Heart right ventricle (tissue), 16 donors: ENCODE measurements at places on chromosomes 11 and 22. TPM values are rescaled to one million over a fixed set of nuclear protein-coding genes. Genes with fewer than 3 reads are reported as not detected.
A peak's percentile ranks its signal among the peaks of the same experiment; 100 is the strongest.

GRCh38 chr22:24146791-24147353, 34.4 kb upstream of the SUSD2 start:
- peak; percentile 45 for DNase-seq
- no peak overlapping the region for H3K4me3 ChIP-seq
- H3K27me3 ChIP-seq = no peaks in the 10 kb centered on the region
- H3K27ac ChIP-seq = peak overlapping the region; percentile 94

DNA sequence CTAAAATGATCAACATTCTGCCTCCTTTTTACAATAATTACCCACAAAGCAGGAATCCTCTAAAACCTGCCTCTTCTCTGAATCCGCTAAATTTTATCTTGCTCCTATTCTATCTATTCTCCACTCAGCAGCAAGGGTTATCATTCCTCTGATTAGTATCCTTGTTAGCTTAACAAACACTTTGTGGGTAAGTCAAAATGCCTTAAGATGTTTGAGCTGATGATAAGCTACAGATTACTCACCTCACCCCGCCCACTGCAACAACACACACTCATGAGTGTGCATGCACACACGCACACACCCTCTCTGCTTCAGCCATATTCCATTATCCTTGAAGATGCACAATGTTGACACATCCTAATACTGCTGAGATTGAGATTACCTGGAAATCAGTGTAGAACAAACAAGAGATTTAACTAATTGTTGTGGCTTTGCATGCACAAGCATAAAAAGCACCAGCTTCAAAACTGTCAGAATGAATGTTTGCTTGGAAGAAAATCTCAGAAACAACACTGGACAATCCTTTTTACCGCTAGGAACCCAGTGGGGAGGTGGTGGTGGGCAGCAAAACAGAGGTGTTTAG, 130.9 kb downstream of the BBOX1 start:
- no peak overlapping the region for H3K4me3 ChIP-seq
- no peak for DNase-seq
- no peaks in the 10 kb centered on the region for H3K36me3 ChIP-seq
- H3K27me3 ChIP-seq = no peaks in the 10 kb centered on the region
- H3K4me1 ChIP-seq = no peaks in the 10 kb centered on the region
- H3K27ac ChIP-seq = no peak overlapping the region

UPK3A gene
- polyA plus RNA-seq = 0.48 TPM

MUC2 gene
- polyA plus RNA-seq = not detected

TSSK2 gene
- 0.14 TPM for polyA plus RNA-seq

GRCh38 chr11:30446520-30446919, 123.6 kb downstream of the ARL14EP start:
- H3K36me3 ChIP-seq = no peaks in the 10 kb centered on the region
- H3K27ac ChIP-seq = no peak overlapping the region
- no peak overlapping the region for H3K4me3 ChIP-seq
- H3K4me1 ChIP-seq = peaks cover 12% of the 10 kb centered on the region

DNA sequence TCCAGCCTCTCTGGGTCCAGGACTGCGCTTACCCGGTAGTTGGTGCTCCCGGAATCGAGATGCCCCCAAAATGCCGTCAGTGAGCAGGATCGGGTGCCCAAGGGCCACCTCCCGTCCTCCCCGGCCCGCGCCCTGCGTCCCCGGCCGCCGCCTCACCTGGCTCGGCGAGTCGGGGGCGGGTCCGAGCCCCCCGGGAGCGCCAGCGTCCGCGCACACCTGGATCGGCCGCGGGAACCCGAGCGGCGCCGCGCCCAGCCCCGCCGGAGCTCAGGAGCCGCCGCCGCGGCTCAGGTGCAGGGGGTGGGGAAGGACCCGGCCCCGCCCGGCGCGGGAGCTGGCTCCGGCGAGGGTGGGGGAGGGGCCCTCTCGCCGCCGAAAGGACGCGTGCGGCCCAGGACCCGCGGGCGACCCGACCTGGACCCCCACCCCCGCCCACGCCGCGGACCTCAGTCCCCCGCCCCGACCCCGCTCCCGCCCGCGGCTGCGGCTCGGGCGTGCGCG, at the start of gene SHANK2:
SHANK2 (minus strand) TSS at position 309 of the 501 bp plus-strand sequence. CDS start 105,251 bp downstream, outside the sequence.
- peak within 1 kb of the TSS; percentile 30 for H3K4me3 ChIP-seq
- peaks cover 16% of the 10 kb centered on the region for H3K4me1 ChIP-seq
- H3K27ac ChIP-seq = no peak within 1 kb of the TSS

GRAMD1B gene
- 7.3 TPM for polyA plus RNA-seq

TEX12 gene
- polyA plus RNA-seq = 0.06 TPM

DNA sequence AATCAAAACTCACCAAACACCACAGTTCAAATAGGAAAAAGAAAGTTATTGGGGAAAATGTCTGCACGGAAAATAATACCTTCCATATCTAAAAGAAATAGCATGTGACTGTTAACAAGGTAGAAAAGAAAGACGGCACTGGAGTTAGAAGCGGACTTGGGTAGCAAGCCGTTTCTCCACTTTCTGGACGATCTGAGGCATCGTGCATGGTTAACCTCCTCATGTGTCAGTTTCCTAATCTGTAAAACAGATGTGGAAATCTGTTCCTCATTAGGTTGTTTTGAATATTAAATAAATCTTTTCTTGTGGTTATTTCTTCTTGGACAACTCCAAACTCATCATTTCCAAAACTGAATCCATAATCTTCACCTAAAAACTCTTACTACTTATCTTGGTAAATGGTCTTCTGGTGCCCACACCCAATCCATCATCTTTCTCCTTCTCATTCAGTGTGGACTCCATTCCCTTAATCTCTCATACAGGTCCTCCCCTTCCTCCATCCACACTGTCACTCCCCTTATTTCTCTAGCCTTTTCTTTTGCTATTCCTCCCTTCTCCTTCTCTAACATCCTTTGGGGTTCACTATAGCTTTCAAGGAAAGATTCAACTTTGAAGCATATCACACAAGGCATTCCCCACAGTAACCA, 53.5 kb downstream of the VSIG10L2 start:
- H3K36me3 ChIP-seq = no peaks in the 10 kb centered on the region
- H3K27me3 ChIP-seq = no peaks in the 10 kb centered on the region

GRCh38 chr11:109996060-109996459, 97.1 kb upstream of the ZC3H12C start:
- DNase-seq = no peak
- H3K4me1 ChIP-seq = peaks cover 9% of the 10 kb centered on the region
- H3K36me3 ChIP-seq = no peaks in the 10 kb centered on the region
- no peak overlapping the region for H3K27ac ChIP-seq

FZD4 gene
- polyA plus RNA-seq = 13.5 TPM

- H3K36me3 ChIP-seq = no peaks in the 10 kb centered on the region
- no peak overlapping the region for H3K27ac ChIP-seq
- no peak overlapping the region for H3K4me3 ChIP-seq
Measured at GRCh38 chr11:99571094-99571493, 550.3 kb downstream of the CNTN5 start.

GRCh38 chr11:66493130-66493529, 12.9 kb downstream of the DPP3 start:
- H3K27me3 ChIP-seq = no peaks in the 10 kb centered on the region
- no peak overlapping the region for H3K27ac ChIP-seq
- no peaks in the 10 kb centered on the region for H3K36me3 ChIP-seq
- no peaks in the 10 kb centered on the region for H3K4me1 ChIP-seq
- no peak for DNase-seq

APOBEC3C gene
- 9.8 TPM for polyA plus RNA-seq

DNA sequence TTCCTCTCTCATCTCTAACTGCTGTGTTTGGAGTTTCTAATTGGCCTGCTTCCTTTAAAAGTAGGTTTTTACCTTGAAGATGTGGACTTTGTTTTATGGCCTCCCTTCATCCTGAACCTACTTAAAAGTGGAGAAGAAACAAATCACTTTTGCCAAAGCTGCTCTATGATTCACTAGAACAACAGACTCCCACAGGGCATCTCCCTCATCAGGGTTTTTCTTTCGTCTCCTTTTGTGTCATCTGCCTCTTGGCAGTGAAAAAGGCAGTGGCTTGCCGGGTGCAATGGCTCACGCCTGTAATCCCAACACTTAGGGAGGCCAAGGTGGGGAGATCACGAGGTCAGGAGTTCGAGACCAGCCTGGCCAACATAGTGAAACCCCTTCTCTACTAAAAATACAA, 186.6 kb upstream of the MTNR1B start:
- no peaks in the 10 kb centered on the region for H3K4me1 ChIP-seq
- DNase-seq = no peak
- no peaks in the 10 kb centered on the region for H3K36me3 ChIP-seq
- no peaks in the 10 kb centered on the region for H3K27me3 ChIP-seq
- no peak overlapping the region for H3K4me3 ChIP-seq

GRCh38 chr11:75823415-75823814, 8.4 kb downstream of the UVRAG start:
- no peak overlapping the region for H3K4me3 ChIP-seq
- H3K36me3 ChIP-seq = peaks cover 6% of the 10 kb centered on the region
- no peaks in the 10 kb centered on the region for H3K27me3 ChIP-seq
- DNase-seq = no peak

GRCh38 chr11:72397333-72397732, 37.0 kb downstream of the CLPB start:
- no peaks in the 10 kb centered on the region for H3K27me3 ChIP-seq
- no peak overlapping the region for H3K4me3 ChIP-seq
- DNase-seq = no peak
- H3K27ac ChIP-seq = no peak overlapping the region
- H3K4me1 ChIP-seq = peaks cover 6% of the 10 kb centered on the region

DNA sequence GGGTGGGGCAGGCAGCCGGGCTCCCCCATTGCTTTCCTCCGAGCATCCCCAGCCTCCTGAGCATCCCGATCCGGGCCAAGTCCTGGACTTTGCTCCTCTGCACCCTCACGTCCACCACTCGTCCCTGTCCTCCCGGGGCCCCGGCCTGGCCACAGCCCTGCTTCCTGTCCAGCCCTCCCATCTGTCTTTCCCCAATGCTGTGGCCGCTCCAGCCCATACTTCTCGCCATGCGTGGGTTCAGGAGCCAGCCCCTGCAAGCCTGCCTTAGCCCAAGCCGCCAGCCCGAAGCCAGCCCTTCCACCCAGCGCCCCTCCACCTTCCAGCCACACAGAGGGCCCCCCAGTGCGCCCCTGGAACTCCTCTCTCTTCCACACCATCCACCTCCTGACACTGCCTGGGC, 23.8 kb downstream of the MRPL23 start:
- no peak for DNase-seq
- H3K27me3 ChIP-seq = no peaks in the 10 kb centered on the region
- H3K4me3 ChIP-seq = no peak overlapping the region
- H3K4me1 ChIP-seq = no peaks in the 10 kb centered on the region

DNA sequence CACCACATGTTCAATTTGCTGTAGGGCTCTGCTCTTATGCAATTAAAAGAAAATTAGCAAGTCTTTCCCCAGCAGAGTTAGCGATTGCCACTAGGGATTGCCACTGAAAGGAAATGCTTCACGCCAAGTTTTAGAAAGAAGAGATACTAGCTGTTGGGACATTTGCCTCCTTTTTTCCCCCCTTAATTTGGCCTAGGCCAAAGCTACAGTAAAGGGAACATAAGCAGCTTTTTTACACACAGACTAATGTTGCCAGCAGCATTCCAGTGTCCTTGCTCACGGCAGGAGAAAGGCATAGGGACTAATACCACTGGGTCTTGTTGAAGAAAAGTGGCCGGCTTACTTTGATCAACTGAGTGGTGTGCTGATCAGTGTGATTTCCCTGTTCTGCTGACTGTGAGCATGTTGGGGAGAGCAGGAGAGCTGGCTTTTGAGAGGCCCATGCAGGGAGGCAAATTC, 71.2 kb downstream of the PHF21A start:
- H3K27ac ChIP-seq = peak overlapping the region; percentile 66
- H3K4me1 ChIP-seq = peaks cover 29% of the 10 kb centered on the region
- no peaks in the 10 kb centered on the region for H3K27me3 ChIP-seq
- DNase-seq = no peak
- no peak overlapping the region for H3K4me3 ChIP-seq

DNA sequence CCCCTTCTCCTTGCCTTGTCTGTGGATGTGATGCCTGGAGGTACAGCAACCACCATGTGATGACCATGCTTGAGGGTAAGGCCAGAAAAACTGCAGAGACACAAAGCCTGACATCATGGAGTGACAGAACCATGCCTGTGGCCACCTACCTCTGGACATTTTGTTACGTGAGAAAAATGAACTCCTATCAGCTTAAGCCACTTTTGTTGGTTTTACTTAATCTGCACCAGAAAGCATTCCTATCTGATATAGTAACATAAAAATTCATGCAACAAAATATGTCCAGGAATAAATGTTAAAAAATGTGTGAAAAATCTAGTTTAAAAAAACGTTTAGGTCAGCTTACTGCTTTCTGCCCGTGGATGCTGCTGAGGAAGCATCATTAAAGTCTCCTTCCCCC, 42.6 kb upstream of the P4HA3 start:
- H3K27ac ChIP-seq = no peak overlapping the region
- H3K36me3 ChIP-seq = peaks cover 15% of the 10 kb centered on the region
- no peak for DNase-seq
- H3K4me3 ChIP-seq = no peak overlapping the region

DNA sequence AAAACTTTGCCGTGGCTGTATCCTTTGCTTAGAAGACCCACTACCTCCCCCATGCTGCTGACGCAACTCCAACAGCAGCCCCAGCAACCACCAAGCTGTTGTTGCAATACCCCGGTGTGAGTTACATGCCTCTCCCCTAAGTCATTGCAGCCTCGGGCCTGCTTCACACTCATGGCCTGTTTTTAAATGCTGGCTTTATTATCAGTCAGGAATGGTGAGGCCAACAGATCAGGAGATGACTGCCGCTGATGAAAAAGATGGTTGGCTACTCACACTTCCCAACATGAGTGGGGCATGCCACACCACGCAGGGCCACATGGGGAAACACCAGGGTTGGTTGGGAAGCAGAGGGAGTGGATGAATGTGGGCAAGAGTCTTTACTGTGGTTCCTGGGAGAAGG, 171.5 kb upstream of the SYT13 start:
- no peaks in the 10 kb centered on the region for H3K36me3 ChIP-seq
- H3K27ac ChIP-seq = no peak overlapping the region
- no peaks in the 10 kb centered on the region for H3K27me3 ChIP-seq
- H3K4me1 ChIP-seq = no peaks in the 10 kb centered on the region

GRCh38 chr11:65208785-65209710, 27.3 kb downstream of the CAPN1 start:
- H3K4me1 ChIP-seq = peaks cover 12% of the 10 kb centered on the region
- DNase-seq = no peak
- no peak overlapping the region for H3K27ac ChIP-seq
- no peak overlapping the region for H3K4me3 ChIP-seq
- peaks cover 82% of the 10 kb centered on the region for H3K36me3 ChIP-seq

DNA sequence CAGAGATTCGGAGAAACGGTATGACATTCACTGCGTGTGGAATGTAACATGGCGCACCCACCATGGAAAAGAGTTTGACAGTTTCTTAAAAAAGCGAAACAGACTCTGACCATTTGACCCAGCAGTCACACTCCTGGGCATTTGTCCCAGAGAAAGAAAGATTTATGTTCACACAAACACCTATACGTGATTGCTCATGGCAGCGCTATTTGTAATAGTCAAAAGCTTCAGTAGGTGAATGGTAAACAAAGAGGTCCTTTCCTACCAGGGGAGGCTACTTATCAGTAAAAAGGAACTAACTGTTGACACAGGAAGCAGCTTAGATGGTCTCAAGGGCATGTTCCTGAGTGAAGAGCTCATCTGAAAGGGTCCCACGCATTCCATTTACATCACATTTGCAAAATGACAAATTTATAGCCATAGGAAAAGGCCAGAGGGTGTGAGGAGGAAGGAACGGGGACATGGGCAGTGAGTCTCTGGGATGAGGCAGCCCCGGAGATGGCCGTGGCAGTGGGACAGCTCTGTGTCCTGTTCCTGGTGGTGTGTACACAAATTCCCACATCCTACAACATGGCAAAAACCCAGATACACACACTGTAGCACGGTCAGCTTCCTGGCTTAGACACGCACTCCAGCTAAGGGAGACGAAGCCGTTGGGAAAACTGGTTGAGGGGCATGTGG, 14.6 kb upstream of the KRTAP5-6 start:
- H3K4me1 ChIP-seq = no peaks in the 10 kb centered on the region
- H3K27me3 ChIP-seq = peaks cover 21% of the 10 kb centered on the region
- no peak for DNase-seq
- H3K4me3 ChIP-seq = no peak overlapping the region
- H3K36me3 ChIP-seq = no peaks in the 10 kb centered on the region
